Activated T-cell treated with anti-CD3 and anti-CD28 coated beads, Interleukin-2, amount 50 U/mL, for 72 hours (primary cell): ENCODE measurements at places on chromosomes 11 and 22. TPM values are rescaled to one million over a fixed set of nuclear protein-coding genes. Genes with fewer than 3 reads are reported as not detected.

DNA sequence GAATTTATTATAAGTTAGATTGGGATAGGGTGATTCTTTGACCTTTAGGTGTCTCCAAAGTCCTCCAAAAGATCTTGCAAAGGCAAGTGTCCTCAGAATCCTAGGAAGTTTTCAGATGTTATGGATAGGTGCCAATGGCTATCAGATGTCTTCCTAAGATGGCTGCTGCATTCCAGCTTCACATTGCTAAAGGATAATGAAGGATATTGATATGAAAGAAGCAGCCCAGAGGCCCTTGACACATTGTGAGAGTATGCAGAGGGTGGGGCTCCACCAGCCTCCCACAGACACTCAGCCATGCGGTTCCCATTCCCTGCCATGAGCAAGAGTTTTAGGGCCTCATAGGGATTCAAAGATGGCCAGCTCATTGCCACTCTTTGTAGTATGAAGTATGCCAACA lies 22.3 kb upstream of the GLYATL2 start:
- peaks cover 16% of the 10 kb centered on the region for H3K27me3 ChIP-seq
- H3K36me3 ChIP-seq: peaks cover 8% of the 10 kb centered on the region
- H3K27ac ChIP-seq: no peak overlapping the region
- H3K4me3 ChIP-seq: no peak overlapping the region
- DNase-seq: no peak
- no peaks in the 10 kb centered on the region for H3K4me1 ChIP-seq

GRCh38 chr22:48832592-48832991 lies 995.1 kb downstream of the BRD1 start:
- H3K36me3 ChIP-seq: peaks cover 9% of the 10 kb centered on the region
- H3K4me1 ChIP-seq: no peaks in the 10 kb centered on the region
- H3K4me3 ChIP-seq: no peak overlapping the region
- DNase-seq: peak; percentile 19
- peaks cover 15% of the 10 kb centered on the region for H3K27me3 ChIP-seq

- no peaks in the 10 kb centered on the region for H3K36me3 ChIP-seq
- DNase-seq: peak; percentile 58
- peaks cover 66% of the 10 kb centered on the region for H3K4me1 ChIP-seq
- H3K27me3 ChIP-seq: no peaks in the 10 kb centered on the region
Measured at GRCh38 chr22:42300259-42301076, 30.0 kb upstream of the TCF20 start.

DNA sequence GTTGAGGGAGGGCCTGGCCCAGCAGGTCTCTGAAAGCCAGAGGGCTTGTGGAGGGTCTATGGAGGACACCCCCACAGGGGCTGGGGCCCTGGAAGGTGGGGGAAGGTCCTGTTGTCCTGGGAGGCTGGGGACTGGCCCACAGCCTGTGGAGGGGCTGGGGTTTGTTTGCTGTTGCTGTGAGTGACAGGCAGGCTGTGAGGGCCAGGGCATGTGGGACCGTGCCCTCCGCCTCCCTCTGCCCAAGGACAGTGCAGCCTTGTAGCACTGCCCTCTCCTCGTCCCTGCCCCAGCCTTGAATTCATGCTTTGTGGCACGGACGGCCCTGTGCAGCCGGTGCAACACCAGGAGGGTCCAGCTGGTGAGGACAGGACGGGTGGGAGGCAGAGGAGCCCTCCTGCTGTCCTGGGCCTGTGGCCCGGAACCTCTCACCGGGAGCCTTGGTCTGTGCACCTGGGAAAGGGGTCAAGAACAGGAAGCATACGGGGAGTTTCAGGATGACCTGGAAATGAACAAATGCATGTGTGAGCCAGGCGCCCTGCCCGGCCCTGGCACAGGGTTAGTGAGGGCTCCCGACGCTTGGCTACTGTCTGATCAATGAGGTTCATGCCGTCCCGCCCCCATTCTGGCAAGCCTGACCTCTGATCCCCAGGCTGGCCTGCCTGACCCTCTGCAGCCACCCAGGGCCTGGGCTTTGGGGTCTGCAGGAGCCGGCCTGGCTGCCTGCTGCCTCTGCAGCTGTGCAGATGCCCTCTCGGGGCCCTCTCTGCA lies 37.4 kb upstream of the PRODH start:
- no peak overlapping the region for H3K27ac ChIP-seq
- no peaks in the 10 kb centered on the region for H3K4me1 ChIP-seq
- no peak for DNase-seq
- peaks cover 7% of the 10 kb centered on the region for H3K27me3 ChIP-seq

- no peaks in the 10 kb centered on the region for H3K27me3 ChIP-seq
- H3K4me3 ChIP-seq: no peak overlapping the region
- no peak overlapping the region for H3K27ac ChIP-seq
- no peaks in the 10 kb centered on the region for H3K36me3 ChIP-seq
- DNase-seq: no peak
- peaks cover 13% of the 10 kb centered on the region for H3K4me1 ChIP-seq
Measured at GRCh38 chr11:62393735-62394134, 25.1 kb upstream of the SCGB1A1 start.

GRCh38 chr11:65546217-65546958 lies 11.8 kb downstream of the LTBP3 start:
- DNase-seq: peak; percentile 98
- H3K4me1 ChIP-seq: peaks cover 59% of the 10 kb centered on the region
- peaks cover 16% of the 10 kb centered on the region for H3K36me3 ChIP-seq
- H3K4me3 ChIP-seq: peak overlapping the region; percentile 90
- H3K27ac ChIP-seq: peak overlapping the region; percentile 84

DNA sequence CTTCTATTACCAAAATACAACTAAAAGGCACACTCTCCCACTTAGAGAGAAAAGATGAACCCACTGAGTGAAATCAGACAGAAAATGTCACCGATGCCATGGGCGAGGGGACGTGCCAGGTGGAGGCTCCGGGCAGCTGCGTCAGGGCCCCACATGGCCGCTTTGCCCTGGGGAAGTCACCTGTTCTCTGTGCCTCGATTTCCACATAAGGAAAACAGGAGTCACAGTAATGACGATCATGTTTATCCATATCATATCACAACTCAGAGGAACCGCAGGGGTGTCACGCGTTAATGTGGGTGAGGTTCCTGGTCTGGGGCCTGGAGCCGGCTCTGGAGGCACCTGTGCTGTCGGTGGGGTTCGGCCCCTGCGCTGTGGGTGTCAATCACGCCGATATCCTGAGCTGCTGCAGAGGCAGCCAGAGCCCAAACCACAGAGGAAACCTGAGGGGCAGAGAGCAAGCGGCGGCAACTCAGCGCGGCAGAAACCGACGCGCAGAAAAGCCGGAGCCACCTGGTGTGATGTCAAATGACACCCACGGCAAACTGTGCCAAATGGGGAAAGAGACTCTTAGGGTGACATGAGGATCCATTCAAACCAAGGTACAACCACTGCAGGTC lies 243.7 kb downstream of the BRD1 start:
- H3K36me3 ChIP-seq: no peaks in the 10 kb centered on the region
- H3K4me3 ChIP-seq: no peak overlapping the region
- DNase-seq: no peak
- no peak overlapping the region for H3K27ac ChIP-seq

DNA sequence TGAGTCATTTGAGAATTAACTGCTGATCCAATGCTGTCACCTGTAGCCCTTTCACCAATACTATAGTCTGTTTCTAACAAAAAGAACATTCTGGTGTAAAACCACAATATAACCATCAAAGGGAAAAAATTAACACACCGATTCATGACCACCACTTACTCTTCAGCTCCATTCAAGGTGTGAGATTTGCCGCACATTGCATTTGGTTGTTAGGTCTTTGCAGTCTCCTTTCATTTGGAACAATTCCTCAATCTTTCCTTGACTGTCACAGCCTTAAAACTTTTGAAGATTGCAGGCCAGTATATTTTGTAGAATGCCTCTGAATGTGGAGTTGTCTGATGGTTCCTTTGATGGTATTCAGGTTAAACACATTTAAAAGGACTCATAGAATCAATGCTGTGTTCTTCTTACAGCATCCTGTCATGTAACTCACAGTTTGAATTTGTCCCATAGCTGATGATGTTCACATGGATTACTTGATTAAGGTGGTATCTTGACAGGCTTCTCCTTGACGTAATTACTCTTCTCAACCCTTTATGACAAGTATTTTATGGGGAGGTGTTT lies 63.6 kb downstream of the TNRC6B start:
- peaks cover 2% of the 10 kb centered on the region for H3K36me3 ChIP-seq
- DNase-seq: peak; percentile 35
- peaks cover 90% of the 10 kb centered on the region for H3K4me1 ChIP-seq

GRCh38 chr11:82864268-82864667 lies 36.0 kb downstream of the PRCP start:
- no peaks in the 10 kb centered on the region for H3K36me3 ChIP-seq
- H3K4me3 ChIP-seq: no peak overlapping the region
- no peaks in the 10 kb centered on the region for H3K27me3 ChIP-seq

- no peak for DNase-seq
- no peak overlapping the region for H3K27ac ChIP-seq
- H3K36me3 ChIP-seq: no peaks in the 10 kb centered on the region
- no peak overlapping the region for H3K4me3 ChIP-seq
Measured at GRCh38 chr11:31262761-31263160, 106.8 kb downstream of the DCDC1 start.

- peak; percentile 29 for DNase-seq
- peaks cover 77% of the 10 kb centered on the region for H3K4me1 ChIP-seq
- H3K27me3 ChIP-seq: no peaks in the 10 kb centered on the region
Measured at GRCh38 chr22:39524089-39524752, 3.9 kb downstream of the ATF4 start.

DNA sequence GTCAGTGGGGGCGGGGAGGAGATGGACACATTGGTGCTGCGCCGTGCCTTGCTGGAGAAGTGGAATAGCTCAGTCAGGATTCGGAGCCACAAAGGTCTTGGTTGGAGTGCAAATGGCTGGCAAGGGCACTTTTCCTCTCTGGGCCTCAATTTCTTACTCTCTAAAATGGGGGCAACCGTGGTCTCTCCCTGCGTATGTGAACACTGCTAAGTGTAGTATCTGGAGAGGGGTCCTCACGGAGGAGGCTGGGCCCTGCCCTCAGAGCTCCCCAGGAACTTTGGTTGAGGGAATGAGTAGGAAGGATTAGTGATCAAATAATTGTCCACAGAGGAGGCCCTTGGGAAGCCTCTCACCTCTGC lies 521 bp downstream of the P2RY6 start:
- no peaks in the 10 kb centered on the region for H3K27me3 ChIP-seq
- H3K27ac ChIP-seq: no peak overlapping the region
- DNase-seq: no peak
- no peak overlapping the region for H3K4me3 ChIP-seq
- H3K4me1 ChIP-seq: no peaks in the 10 kb centered on the region

GRCh38 chr22:48858121-48858520 lies 969.6 kb downstream of the BRD1 start:
- peaks cover 25% of the 10 kb centered on the region for H3K27me3 ChIP-seq
- H3K4me1 ChIP-seq: no peaks in the 10 kb centered on the region
- no peak overlapping the region for H3K27ac ChIP-seq
- DNase-seq: no peak
- no peak overlapping the region for H3K4me3 ChIP-seq
- H3K36me3 ChIP-seq: no peaks in the 10 kb centered on the region

DNA sequence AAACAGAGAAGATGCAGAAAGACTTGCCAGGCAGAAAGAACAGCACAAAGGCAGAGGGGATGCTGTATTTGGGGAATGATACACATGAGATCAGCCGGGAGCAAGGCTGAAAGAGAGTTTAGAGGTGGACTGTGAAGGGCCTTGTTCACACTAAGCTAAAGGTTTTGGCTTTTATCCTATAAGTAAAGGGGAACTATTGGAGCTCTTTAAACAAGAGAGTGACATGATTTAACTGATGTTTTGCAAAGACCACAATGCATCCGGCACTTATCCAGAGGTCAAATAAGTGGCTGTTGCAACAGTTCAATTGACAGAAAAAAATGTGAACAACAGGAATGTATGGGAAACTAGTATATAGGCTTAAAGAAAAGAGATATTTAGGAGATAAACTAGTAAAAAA lies 64.7 kb upstream of the RRAS2 start:
- H3K27ac ChIP-seq: no peak overlapping the region
- DNase-seq: no peak
- no peak overlapping the region for H3K4me3 ChIP-seq
- H3K4me1 ChIP-seq: no peaks in the 10 kb centered on the region
- H3K27me3 ChIP-seq: no peaks in the 10 kb centered on the region
- no peaks in the 10 kb centered on the region for H3K36me3 ChIP-seq

DNA sequence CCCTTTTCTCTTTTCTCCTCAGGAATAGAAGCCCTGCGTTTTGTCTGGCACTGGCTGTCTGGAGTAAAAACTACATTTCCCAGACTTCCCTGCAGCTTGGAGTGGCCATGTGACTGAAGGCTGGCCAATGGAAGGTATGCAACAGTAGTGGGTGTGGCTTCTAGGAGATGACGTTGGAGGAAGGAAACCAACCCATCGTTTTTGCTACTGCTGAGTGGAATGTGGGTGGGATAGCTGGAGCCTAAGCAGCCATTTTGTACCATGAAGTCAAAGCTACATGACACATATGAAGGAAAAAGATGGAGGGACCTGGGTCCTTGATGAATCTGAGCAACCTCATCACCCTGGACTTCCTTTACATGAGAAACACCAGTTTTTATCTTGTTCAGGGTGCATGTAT lies 19.6 kb downstream of the FGF3 start:
- H3K27me3 ChIP-seq: no peaks in the 10 kb centered on the region
- no peaks in the 10 kb centered on the region for H3K36me3 ChIP-seq
- no peaks in the 10 kb centered on the region for H3K4me1 ChIP-seq
- DNase-seq: no peak

DNA sequence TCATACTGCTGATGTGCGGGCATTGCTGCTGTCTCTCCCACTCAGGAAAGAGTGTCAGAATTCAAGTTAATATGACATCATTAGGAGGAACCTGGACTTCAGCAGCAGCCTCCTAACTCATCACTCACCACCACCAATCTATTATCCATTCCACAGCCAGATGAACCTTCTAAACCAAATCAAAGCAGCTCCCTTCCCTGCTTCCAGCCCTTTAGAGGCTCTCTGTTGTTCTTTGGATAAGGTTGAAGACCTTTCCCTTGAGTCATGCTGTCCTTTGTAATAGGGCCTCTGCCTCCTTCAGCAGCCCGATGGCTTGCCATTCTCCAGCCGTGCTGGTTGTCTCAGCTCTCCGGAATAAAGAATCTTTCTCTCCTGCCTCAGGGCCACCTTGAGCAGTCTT lies 301.3 kb downstream of the DDX10 start:
- no peak overlapping the region for H3K27ac ChIP-seq
- no peak for DNase-seq
- H3K4me3 ChIP-seq: no peak overlapping the region
- peaks cover 3% of the 10 kb centered on the region for H3K4me1 ChIP-seq

DNA sequence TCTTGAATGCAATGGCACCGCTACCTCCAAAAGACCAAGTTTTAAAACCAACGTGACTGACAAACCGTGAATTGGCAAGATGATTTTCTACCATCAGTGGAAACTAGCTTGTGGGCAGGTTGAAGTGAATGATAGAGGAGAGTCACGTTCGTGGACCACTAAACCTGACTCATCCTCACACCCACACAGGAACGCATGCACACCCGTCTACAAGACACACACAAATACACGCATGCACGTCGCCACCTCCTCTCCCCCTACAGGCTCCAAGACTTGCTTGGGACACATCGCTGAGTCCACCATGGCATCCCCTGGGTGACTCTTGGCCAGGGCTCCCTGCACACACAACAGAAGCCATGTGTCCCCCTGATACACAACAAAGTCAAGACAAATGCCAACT lies 14.4 kb downstream of the TMPRSS6 start:
- H3K27me3 ChIP-seq: no peaks in the 10 kb centered on the region
- no peak overlapping the region for H3K27ac ChIP-seq
- peak; percentile 83 for DNase-seq
- H3K4me1 ChIP-seq: peaks cover 58% of the 10 kb centered on the region

GRCh38 chr11:106770489-106771085 lies 247.7 kb downstream of the GUCY1A2 start:
- H3K4me1 ChIP-seq: no peaks in the 10 kb centered on the region
- no peaks in the 10 kb centered on the region for H3K27me3 ChIP-seq
- H3K27ac ChIP-seq: no peak overlapping the region

Gene GNAZ
- 0.56 TPM for total RNA-seq

Gene CCDC88B
- 126 TPM for total RNA-seq

Gene MICALL1
- total RNA-seq: 21.3 TPM

Gene CYB5R2
- 12.8 TPM for total RNA-seq

Gene MAP6
- total RNA-seq: 0.14 TPM
